ENCODE measurements at places on chromosomes 11 and 22. TPM values are rescaled to one million over a fixed set of nuclear protein-coding genes. Genes with fewer than 3 reads are reported as not detected.

- DNase-seq, result no peak
Observed at GRCh38 chr22:49021131-49021925, 806.3 kb downstream of the BRD1 start.

GRCh38 chr11:764322-765024 is 12.8 kb downstream of the GATD1 start:
- DNase-seq, result no peak

DNA sequence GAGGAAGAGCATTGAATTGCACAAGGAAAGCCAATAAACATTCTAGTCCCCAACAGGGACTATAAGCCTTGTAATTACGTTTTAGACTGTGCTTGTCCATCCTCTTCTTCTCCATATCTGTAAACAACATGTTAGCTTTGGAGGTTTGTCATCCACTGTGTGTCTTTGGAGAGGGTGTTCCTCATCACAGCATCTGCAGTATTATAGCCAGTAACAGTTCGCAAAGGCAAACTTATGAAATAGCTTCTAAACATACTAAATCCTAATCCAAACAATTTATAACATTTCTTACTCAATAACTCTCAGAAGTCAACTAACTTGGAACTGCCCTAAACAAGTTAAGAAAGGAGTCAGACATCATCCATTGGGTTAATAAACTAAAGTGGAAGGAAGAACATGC is 10.3 kb upstream of the BDNF start:
- DNase-seq, result no peak

Gene KIRREL3
- total RNA-seq, result 1.4 TPM

- no peak for DNase-seq
Observed at GRCh38 chr11:1053121-1053901, 16.8 kb upstream of the MUC6 start.

Gene LIF
- 25.4 TPM for total RNA-seq

- peak; percentile 93 for DNase-seq
Observed at GRCh38 chr11:30322826-30323710, at the start of gene ARL14EP. ARL14EP (plus strand) TSS chr11:30323104; CDS start chr11:30330949, 7,845 bp downstream.

GRCh38 chr11:121550247-121551030 is 97.7 kb upstream of the SORL1-AS1 start:
- no peak for DNase-seq

GRCh38 chr11:102599642-102600261 is 25.4 kb downstream of the MMP20 start:
- DNase-seq, result peak; percentile 91

- DNase-seq, result no peak
Observed at GRCh38 chr11:119852741-119853140, 123.7 kb upstream of the NECTIN1 start.

Gene SH3BP1
- not detected for total RNA-seq

DNA sequence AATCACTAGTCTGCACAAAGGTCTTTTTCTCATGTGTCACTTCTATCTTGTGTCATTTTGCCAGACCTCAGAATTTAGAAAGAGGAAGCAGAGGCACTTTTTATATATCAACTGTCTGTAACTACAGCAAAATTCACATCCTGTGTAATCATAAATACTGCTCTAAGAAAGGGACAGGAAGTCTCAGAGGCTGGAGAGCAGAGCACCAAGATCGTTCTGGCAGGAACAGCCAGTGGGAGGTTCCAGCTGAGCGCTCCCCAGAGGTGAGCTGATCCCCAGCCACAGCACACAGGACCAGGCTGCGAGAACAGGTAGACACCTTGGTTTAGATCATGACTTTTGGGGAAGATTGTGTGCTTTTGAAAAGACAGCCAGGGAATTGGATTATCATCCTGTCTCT is at the start of gene MS4A7:
MS4A7 (plus strand) TSS at position 179 of the 400 bp plus-strand sequence. CDS start 4,610 bp downstream, outside the sequence.
- DNase-seq, result no peak

- DNase-seq, result no peak
Observed at GRCh38 chr11:31779374-31779791, 31.7 kb downstream of the PAX6 start.

DNA sequence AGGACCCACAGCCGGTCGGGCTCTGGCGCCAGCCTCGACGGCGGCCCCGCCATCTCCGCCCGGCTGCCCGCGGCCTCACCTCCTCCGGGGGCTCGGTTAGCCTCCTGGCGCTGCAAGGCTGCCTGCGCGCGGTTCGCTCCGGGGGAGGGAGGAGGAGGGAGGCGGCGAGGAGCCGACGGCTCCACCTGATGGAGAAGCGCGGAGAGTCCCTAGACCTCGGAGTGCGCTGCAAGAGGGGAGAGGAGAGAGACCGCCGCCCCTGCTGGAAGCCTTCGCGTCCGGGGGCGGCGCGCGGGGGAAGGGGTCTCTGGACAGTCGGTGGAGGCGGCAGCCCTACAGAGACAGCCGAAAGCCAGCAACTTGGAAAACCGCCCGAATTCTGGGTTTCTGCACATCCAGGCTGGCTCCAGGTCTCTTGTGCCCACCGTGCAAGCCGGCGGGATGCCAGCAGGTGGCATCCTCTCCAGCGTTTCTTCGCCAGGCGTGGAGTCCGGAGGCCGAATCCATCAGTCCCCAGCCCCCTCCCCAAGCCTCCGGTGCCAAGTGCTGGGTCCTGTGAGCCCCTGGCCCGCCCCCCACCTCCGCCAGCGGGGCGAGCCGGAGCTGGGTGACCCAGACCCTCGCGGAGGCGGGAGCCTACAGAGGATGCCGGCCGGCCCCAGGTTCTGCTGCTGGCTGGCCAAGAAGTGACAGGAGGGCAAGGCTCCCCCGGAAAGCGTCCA is 2.9 kb upstream of the KIRREL3 start:
- DNase-seq, result no peak

- peak; percentile 16 for DNase-seq
Observed at GRCh38 chr11:74493791-74494630, 487 bp upstream of the LIPT2 start.

DNA sequence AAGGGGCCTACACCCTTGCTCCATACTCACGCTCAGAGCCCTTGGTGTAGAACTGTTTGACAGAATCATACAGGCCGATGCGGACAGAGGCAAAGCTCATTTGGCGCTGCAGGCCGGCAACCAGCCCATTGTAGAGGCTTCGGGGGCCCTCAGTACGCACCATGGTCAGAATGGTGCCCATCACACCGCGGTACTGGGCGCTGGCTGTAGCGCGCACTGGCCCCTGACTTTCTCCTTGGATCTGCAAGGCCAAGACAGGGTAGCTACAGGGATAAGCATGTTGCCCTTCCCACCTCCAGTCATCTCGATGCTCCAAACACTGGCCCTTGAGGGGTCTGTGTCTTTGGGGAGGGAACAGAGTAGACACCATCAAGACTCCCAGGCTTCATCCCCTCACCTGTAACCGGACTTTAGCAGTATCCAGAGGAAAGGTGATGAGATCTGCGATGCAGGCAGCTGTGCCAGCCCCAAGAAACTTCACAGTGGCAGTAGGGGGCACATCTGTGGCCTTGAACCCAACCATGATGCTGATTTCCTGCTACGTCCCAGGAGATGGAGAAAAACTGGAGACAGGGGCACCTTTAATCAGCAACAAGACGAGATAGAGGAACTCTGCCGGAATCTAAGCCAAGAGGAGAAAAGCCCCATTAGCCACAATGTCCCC is 4.7 kb downstream of the UCP2 start:
- DNase-seq, result no peak

DNA sequence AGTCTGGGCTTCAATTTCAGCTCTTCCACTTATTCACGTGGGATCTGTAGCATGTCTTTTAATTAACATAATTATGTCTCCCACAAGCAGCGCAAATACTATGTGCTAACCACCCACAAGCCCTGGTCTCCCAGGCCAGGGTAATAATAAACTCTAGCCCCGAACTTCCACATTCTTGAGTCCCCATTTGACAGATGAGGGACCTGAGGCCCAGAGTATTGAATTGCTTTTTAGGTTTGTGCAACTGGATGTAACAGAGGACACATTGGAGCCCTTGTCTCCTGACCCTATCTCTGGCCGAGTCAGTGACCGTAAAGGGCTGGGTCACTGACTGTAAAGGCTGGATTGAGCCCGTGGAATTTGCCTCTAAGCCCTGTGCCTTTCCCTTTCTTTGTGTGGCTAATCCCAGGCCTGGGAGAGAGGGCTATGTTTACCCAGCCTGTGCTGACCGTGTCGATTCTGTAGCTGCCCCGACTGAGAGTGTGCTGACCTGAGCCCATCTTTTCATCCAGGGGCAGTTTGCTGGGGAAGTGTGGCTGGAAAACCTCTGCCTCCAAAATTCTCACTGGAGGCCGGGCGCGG is 3.9 kb downstream of the CRYBB2 start:
- no peak for DNase-seq

GRCh38 chr11:123083623-123084029 is 21.7 kb upstream of the HSPA8 start:
- peak; percentile 77 for DNase-seq

DNA sequence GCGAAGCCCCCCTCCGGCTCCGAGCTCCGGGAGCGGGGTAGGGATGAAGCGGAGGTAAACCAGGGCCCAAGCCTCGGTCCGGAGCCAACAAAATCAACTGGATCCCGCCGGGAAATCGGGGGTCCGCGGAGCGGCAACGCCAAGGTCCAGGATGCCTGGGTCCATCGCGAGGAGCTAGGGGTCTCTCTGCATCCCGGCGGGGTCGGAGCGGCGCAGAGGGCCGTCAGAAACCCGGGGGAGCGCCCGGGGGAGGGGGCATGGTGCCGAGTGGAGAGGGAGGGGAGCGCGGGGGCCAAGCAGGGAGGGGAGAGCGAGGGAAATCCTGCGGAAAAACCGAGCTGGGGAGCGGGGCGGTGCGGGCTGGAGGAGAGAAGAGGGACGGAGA is 51.8 kb downstream of the SLC22A12 start:
- no peak for DNase-seq

All from A172 (cell line).